ENCODE measurements at places on chromosomes 16 and 17. TPM values are rescaled to one million over a fixed set of nuclear protein-coding genes. Genes with fewer than 3 reads are reported as not detected.

DNA sequence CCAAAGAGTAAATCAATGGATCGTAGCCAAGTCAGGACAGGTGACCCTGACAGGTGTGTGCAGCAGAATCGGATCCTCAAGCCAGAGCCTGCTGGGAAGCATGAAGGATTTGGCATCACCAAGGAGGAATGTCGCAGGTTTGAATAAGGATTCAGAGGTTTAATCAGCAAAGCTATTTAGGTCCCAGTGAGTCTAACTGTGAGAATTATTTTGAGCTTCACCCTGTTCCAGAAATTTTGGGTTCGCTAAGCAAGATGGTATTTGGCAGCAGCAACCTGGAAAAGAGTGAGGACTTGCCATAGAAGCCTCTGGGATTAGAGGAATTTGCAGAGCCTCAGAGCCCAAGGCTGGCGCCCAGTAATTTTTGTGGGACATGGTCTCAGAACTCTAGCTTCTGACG lies 173.0 kb downstream of the CCDC182 start:
- H3K4me3 ChIP-seq: no peak overlapping the region
- no peak for DNase-seq
- H3K27ac ChIP-seq: no peak overlapping the region
- no peaks in the 10 kb centered on the region for H3K36me3 ChIP-seq
- no peaks in the 10 kb centered on the region for H3K27me3 ChIP-seq

The TBX6 gene
- 1.4 TPM for total RNA-seq

GRCh38 chr16:72639494-72639893 lies 408.4 kb downstream of the ZFHX3 start:
- no peak overlapping the region for H3K4me3 ChIP-seq
- no peaks in the 10 kb centered on the region for H3K4me1 ChIP-seq
- no peaks in the 10 kb centered on the region for H3K27me3 ChIP-seq
- H3K36me3 ChIP-seq: no peaks in the 10 kb centered on the region
- no peak for DNase-seq

The SOX15 gene
- total RNA-seq: 0.67 TPM

DNA sequence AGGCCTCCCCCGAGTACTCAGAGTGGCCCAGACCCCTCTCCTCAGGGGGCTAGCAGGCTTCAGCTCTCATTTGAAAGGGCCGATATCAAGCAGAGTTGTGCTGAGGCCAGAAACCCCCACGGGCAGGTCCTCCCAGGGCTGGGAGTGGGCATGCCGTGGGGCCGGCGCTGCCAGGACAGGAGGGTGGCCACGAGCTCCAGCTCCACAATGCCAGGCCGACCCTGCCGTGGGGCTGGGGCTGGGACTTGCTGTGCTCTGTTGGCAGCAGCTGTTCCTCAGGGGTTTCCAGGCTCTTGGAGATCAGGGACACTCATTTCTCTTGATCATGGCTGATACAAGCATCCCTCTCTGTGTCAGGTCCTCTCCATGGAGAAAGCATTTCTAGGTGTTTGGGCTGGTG lies 3.2 kb upstream of the NPB start:
- no peak overlapping the region for H3K27ac ChIP-seq
- H3K4me3 ChIP-seq: no peak overlapping the region
- no peak for DNase-seq
- H3K4me1 ChIP-seq: peaks cover 5% of the 10 kb centered on the region
- peaks cover 61% of the 10 kb centered on the region for H3K36me3 ChIP-seq
- no peaks in the 10 kb centered on the region for H3K27me3 ChIP-seq

GRCh38 chr17:2390199-2390836 lies 10.5 kb downstream of the MNT start:
- no peaks in the 10 kb centered on the region for H3K27me3 ChIP-seq
- DNase-seq: no peak
- H3K36me3 ChIP-seq: peaks cover 22% of the 10 kb centered on the region

DNA sequence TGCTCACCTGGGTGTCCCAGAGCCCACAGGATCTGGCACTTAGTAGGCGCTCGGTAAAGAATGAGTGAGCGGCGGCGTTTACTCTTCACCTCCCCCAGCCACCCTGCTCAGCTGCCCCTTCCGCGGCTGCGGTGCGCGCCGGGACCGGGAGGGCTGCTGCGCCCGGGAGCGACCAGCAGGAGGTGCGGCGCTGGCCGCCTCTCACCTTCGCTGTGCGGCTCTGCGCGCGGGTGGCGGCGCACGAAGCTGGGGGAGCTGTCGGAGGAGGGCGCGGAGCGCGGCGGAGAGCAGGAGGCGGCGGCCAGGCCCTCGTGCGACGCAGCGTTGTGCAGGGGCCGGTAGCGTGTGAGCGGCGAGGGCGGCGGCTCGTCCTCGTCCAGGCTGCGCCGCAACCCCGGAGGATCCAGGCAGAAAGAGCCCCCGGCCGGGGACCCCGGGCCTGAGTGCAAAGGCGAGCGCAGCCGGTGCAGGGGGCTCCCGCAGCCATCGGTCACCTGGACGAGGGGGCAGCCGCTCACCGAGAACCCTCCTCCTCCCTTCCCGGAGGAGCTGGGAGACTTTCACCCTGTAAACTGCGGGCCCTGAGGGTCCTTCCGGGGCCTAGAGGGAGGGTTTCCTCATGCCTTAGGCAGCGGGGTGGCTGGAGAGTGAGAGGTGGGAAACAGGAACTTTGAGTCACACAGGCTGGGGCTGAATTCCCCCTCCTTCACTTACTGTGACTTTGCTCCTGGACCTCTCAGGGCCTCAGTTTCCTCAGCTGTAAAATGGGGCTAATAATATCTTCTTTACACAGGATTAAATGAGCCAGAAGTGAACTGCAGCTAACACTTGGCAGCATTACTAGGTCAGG lies 12.5 kb downstream of the SAMD14 start:
- H3K4me1 ChIP-seq: peaks cover 11% of the 10 kb centered on the region
- H3K27me3 ChIP-seq: peaks cover 27% of the 10 kb centered on the region
- peak; percentile 82 for DNase-seq
- no peaks in the 10 kb centered on the region for H3K36me3 ChIP-seq
